ENCODE measurements at places on chromosomes 3 and 15. TPM values are rescaled to one million over a fixed set of nuclear protein-coding genes. Genes with fewer than 3 reads are reported as not detected.

MEGF11 gene
- polyA plus RNA-seq = 3.5 TPM

TMEM40 gene
- 1.8 TPM for polyA plus RNA-seq

REC114 gene
- polyA plus RNA-seq = not detected

ANKUB1 gene
- not detected for polyA plus RNA-seq

NEK11 gene
- 15.8 TPM for polyA plus RNA-seq

IL1RAP gene
- polyA plus RNA-seq = 12.8 TPM
